ENCODE measurements at places on chromosomes 3 and 15. TPM values are rescaled to one million over a fixed set of nuclear protein-coding genes. Genes with fewer than 3 reads are reported as not detected.
A peak's percentile ranks its signal among the peaks of the same experiment; 100 is the strongest.

GOLGA8O gene
- total RNA-seq: not detected

DNA sequence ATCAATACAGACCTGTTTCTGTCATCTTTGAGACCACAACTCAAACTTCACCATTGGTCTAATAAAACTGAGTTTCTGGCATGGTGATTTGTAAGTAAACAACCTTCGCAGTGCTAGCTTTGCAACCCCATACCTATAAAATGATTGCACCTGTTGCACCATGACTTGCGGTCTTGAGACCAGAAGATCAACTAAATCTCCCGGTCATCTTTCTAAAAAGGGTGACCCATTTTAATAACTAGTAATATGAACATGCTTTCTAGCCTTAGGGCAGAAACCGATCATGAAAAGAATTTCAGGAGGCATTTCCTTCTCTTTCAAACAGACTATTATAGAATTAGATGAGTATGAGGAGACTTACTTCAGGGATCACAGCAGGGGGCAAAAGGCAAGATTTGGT lies 151.9 kb upstream of the ZNF385D start:
- no peak overlapping the region for H3K27ac ChIP-seq
- DNase-seq: no peak
- H3K4me3 ChIP-seq: no peak overlapping the region
- H3K27me3 ChIP-seq: no peaks in the 10 kb centered on the region
- H3K36me3 ChIP-seq: no peaks in the 10 kb centered on the region
- H3K4me1 ChIP-seq: peaks cover 4% of the 10 kb centered on the region

GRCh38 chr3:45041666-45042065 lies 15.6 kb downstream of the CLEC3B start:
- DNase-seq: no peak
- no peaks in the 10 kb centered on the region for H3K36me3 ChIP-seq
- H3K27ac ChIP-seq: no peak overlapping the region
- no peaks in the 10 kb centered on the region for H3K4me1 ChIP-seq

ADAMTSL3 gene
- total RNA-seq: not detected

DNA sequence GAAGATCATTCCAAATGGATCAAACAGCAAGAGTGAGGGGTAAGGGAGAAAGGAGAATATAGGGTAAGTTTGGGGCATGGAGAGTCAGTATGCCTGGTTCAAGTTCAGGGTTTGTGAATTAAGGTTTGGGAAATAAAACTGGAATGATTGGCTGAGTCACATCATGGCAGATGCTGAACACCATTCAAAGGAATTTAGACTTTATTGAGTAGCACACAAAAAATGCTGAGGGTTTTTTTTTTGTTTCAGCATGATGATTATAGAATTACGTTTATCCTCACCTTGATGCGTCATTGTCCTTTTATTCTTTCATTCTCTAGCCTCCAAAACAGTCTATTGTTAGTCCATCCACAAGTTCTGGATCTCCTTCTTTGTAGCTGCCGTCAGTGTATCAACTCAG lies 220.0 kb upstream of the UMPS start:
- H3K27ac ChIP-seq: no peak overlapping the region
- no peak for DNase-seq
- H3K27me3 ChIP-seq: no peaks in the 10 kb centered on the region
- H3K4me3 ChIP-seq: no peak overlapping the region
- H3K4me1 ChIP-seq: peaks cover 10% of the 10 kb centered on the region
- H3K36me3 ChIP-seq: no peaks in the 10 kb centered on the region

DNA sequence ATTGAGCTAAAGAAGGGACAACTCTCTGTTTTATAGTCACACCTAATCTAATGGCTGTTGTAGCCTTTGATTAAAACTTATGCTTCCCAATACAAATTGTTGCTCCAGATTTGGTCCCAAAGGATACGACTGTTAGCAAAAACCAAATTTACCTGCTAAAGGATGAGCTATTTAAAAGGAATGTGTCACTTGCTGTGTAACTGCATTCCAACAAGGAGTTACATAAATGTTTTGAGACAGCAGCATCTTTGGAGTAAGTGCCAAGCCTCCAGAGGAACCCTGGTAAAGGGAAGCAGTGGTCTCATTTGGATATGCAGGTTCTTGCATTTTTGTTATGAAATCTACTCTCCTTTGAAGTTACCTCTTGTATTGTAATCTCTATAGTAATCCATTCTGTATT lies 233.3 kb downstream of the THSD4 start:
- H3K4me3 ChIP-seq: no peak overlapping the region
- DNase-seq: no peak
- H3K4me1 ChIP-seq: no peaks in the 10 kb centered on the region

DNA sequence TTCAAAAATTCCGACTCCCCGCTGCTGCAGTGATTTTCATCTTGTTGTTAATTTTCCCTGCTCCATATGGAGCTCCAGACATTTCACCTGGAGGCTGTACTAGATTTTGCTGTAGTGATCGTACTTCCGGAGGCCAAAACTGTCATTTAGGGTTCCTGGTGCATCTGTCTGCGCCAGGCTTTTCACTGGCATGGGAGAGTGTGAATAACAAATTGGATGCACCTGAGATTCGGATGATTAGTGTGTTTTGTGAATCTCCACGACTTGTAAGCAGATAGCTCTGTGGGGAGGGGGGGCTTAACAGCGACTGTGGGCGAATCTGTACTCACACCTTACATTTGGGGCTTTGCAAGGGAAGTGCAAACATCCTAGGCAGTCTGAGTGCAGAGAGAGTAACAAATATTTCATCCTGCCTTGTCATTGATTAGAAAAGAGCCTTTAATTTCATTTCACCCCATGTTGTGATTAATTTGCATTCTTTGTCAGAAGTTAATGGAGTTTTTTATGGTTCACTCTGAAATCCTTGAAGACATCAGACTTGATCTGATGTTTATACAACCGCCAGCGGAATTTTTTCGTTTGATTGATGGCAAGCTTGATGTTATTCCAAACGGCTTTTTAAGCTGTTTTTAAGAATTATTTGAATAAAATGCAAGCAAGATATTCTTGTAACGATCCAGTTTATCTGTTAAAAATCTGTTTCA lies 92.5 kb upstream of the SKOR1 start:
- H3K4me3 ChIP-seq: no peak overlapping the region
- no peak for DNase-seq
- no peaks in the 10 kb centered on the region for H3K27me3 ChIP-seq

DNA sequence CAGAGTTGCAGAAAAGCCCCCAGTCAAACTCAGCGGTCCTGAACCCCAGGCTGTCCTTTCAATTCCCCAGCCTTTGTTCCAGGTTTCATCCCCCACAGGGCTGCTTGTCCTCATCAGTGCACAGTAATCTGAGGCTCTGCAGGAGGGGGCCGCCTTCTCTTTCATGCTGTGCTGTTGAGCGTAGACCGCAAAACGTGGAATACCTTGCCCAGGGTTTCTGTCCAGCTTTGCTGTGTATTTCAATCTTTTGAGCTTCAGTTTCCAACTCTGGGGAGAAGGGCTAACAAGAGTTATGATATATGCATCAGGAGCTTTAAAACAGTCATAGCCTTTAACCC lies 64.8 kb downstream of the FAM43A start:
- no peaks in the 10 kb centered on the region for H3K27me3 ChIP-seq
- peaks cover 4% of the 10 kb centered on the region for H3K4me1 ChIP-seq
- DNase-seq: no peak
- H3K4me3 ChIP-seq: no peak overlapping the region
- no peaks in the 10 kb centered on the region for H3K36me3 ChIP-seq

DNA sequence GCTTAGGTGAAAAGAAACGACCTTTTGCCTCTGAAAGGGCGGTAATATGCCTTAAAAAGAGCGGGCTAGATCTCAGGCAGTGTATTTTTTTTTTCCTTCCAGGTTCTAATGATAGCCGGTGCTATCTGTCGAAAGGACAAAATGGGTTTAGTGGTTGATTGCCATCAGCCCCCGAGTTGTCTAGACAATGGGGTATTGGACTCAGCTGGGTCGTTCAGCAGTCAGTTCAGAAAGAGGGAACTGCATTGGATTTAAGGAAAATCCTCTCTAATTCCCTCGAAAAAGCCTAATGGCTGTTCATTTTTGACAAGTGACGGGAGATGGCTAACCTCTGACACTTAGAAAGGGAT lies 728 bp downstream of the EIF2B5 start:
- no peaks in the 10 kb centered on the region for H3K27me3 ChIP-seq
- DNase-seq: no peak
- peaks cover 9% of the 10 kb centered on the region for H3K4me1 ChIP-seq
- H3K4me3 ChIP-seq: peak overlapping the region; percentile 78

GOLGA6D gene
- not detected for total RNA-seq

- no peaks in the 10 kb centered on the region for H3K27me3 ChIP-seq
- no peaks in the 10 kb centered on the region for H3K36me3 ChIP-seq
- H3K4me1 ChIP-seq: peaks cover 5% of the 10 kb centered on the region
- no peak overlapping the region for H3K27ac ChIP-seq
- H3K4me3 ChIP-seq: no peak overlapping the region
Observed at GRCh38 chr3:118941236-118941635, 93.4 kb downstream of the IGSF11 start.

DNA sequence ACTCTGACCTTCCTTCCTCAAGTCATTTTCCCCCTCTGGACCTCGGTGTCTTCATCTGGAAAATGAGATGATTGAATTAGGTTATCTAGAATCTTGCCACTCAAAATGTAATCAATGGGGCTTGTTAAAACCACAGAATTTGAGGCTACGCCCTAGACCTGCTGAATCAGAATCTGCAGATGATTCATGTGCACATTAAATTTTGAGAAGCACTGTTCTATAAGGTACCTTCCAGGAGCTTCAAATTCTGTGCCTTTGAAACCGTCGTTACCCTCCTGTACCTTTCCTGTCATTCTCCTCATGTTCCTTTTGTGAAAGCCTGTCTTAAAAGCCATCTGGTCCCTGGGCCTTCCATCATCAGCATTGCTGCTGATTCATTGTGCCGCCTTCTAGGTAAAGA lies 172.4 kb upstream of the TOPAZ1 start:
- H3K4me1 ChIP-seq: no peaks in the 10 kb centered on the region

PARP3 gene
- total RNA-seq: 5.6 TPM

- no peak overlapping the region for H3K4me3 ChIP-seq
- H3K27me3 ChIP-seq: no peaks in the 10 kb centered on the region
- no peak overlapping the region for H3K27ac ChIP-seq
- DNase-seq: no peak
- H3K4me1 ChIP-seq: peaks cover 23% of the 10 kb centered on the region
- no peaks in the 10 kb centered on the region for H3K36me3 ChIP-seq
Observed at GRCh38 chr15:44084171-44084570, 110.9 kb downstream of the FRMD5 start.

DNA sequence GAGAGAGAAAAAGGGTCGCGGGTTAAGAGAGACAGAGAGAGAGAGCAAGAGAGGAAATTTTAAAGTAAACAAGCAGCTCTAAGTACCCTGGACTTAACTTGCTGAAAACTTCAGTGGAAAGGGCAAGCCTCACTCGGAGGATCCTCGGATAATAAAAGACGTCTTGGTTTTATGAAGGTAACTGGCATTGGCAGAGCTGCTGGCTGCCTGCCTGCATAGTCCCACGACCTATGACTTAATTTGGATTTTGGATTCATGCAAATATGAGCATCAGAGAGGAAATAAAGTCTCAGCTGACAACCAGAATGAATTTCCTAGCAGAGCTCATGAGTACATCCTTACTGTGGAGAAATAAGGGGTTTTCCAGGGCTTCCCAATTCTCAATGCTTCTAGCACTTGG lies 95.1 kb upstream of the PDZRN3 start:
- H3K4me3 ChIP-seq: no peak overlapping the region
- no peaks in the 10 kb centered on the region for H3K27me3 ChIP-seq
- H3K27ac ChIP-seq: no peak overlapping the region
- DNase-seq: no peak
- H3K36me3 ChIP-seq: no peaks in the 10 kb centered on the region
- peaks cover 3% of the 10 kb centered on the region for H3K4me1 ChIP-seq

LRRC3B gene
- not detected for total RNA-seq

DNA sequence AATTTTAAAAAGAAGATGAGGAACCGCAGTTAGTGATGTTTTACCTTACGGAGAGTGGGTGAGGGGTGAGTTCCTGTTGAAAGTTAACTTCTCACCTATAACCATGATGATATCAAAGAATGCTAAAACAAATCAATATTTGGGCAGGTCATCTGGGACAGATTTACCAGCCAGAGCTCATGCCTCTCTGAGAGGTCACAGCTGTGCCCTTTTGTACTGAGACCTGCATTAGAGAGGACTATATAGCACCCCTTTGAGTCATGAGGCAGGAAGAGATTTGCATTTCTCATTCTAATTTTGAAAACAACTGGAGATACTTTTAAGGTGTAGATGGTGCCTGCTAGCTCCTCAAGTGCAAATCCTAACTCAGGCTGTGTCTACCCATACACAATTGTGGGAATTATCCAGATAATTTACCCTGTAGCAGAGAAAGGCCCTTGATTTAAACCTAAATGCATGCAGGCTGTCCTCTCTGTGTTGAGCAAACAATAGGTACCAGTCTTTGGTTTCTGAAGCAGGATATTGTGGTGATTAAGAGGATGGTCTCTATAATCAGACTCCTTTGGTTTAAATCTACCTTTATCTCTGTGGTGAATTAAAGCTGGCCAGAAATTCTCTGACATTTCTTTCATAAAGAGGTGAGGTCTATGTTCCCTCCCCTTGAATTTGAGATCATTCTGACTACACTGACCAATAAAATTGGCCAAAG lies 5.8 kb upstream of the TM4SF4 start:
- no peak for DNase-seq
- no peak overlapping the region for H3K27ac ChIP-seq
- no peak overlapping the region for H3K4me3 ChIP-seq
- peaks cover 9% of the 10 kb centered on the region for H3K4me1 ChIP-seq

DNA sequence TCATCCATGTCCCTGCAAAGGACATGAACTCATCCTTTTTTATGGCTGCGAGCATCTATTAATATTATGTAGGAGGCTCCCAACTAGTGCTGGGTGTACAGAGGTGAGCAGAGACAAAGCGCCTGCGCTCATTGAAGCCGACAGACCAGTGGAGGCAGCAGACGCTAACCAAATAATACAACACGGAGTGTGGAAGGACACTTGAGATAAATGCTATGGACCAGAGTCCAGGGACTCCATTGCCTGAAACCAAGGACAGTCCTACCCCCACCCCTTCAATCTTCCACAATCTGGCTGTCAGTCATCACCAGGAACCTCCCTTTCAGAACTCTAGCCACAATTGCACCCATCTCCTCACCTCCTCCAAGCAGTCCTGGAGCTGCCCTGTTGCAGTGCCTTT lies 41.5 kb downstream of the KLHL6 start:
- H3K36me3 ChIP-seq: no peaks in the 10 kb centered on the region
- H3K27ac ChIP-seq: no peak overlapping the region
- H3K4me1 ChIP-seq: peaks cover 8% of the 10 kb centered on the region
- H3K4me3 ChIP-seq: no peak overlapping the region

MST1R gene
- 13.6 TPM for total RNA-seq

DNA sequence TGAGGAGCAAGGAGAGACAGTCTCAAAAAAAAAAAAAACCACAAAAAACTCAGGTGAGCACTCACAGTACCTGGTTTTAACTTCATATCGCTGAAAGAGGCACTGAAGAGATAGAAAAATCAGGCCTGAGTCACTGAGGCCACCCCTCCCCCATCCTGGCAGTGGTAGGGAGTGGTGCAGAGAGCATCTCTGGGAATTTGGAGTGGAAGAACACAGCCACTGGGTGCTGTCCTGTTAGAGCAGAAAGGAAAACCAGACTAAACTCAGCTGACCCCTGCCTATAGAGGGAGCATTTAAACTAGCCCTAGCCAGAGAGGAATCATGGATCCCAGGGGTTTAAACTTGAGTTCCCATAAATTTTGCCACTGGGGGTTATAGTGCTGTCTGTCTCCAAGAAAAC lies 22.2 kb upstream of the DNAJC13 start:
- no peaks in the 10 kb centered on the region for H3K36me3 ChIP-seq
- no peaks in the 10 kb centered on the region for H3K4me1 ChIP-seq
- H3K4me3 ChIP-seq: no peak overlapping the region
- no peak overlapping the region for H3K27ac ChIP-seq
- no peaks in the 10 kb centered on the region for H3K27me3 ChIP-seq
- DNase-seq: no peak

- peak overlapping the region; percentile 32 for H3K27ac ChIP-seq
- no peak overlapping the region for H3K4me3 ChIP-seq
- no peaks in the 10 kb centered on the region for H3K36me3 ChIP-seq
- H3K27me3 ChIP-seq: no peaks in the 10 kb centered on the region
- no peaks in the 10 kb centered on the region for H3K4me1 ChIP-seq
Observed at GRCh38 chr3:124986192-124987143, 51.9 kb upstream of the MUC13 start.

FANCD2OS gene
- total RNA-seq: not detected
